Epithelial cell of proximal tubule (primary cell): ENCODE measurements at places on chromosomes 4 and X. TPM values are rescaled to one million over a fixed set of nuclear protein-coding genes. Genes with fewer than 3 reads are reported as not detected.

The CA5B gene
- total RNA-seq = 0.94 and 2.4 TPM in 2 replicates

The ASB9 gene
- total RNA-seq = 6.3 and 9.6 TPM in 2 replicates

The EVC2 gene
- total RNA-seq = 4.8 and 9.3 TPM in 2 replicates

The ANKRD50 gene
- 7.2 and 7.5 TPM in 2 replicates for total RNA-seq

The FANCB gene
- total RNA-seq = 3.0 and 5.9 TPM in 2 replicates

The MID2 gene
- 6.1 and 11.0 TPM in 2 replicates for total RNA-seq

DNA sequence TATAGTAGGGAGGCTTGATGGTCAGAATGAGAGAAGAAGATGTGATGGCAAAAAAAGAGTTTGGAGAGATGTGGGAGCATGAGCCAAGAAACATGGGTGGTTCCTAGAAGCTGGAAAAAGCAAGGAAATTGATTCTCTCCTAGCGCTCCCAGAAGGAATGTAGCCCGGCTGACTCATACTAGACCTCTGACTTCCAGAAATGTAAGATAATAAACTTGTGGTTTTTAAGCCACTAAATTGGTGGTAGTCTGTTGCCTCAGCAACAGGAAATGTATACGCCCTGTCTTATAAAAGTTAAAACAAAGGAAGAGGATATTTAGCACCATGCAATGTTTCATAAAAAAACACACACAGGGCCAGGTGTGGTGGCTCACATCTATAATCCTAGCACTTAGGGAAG is 182.7 kb upstream of the PCDH7 start:
- DNase-seq = no peak

DNA sequence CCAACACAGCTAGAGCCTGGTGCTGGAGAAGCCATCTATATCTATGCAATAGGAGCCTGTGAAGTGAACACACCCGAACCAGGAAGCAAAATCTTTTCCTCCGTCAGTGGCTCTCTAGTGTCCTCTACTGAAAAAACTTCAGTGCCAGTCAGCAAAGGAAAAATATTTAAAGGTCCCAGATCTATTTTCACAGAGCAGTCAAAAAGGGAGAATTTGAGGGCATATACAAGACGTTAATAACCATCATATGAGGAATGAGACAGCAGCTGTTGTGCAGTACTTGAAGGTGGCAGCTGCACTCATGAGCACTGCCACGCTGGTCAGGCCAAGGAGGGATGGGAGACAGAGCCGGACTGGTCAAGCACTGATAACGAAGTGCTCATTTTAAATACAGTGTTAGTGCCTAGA is 14.4 kb downstream of the MCUB start:
- DNase-seq = no peak
